Right cardiac atrium (tissue), 5 donors: ENCODE measurements at places on chromosomes 3 and 15. TPM values are rescaled to one million over a fixed set of nuclear protein-coding genes. Genes with fewer than 3 reads are reported as not detected.

The B2M gene
- 1,399 TPM for total RNA-seq

The TSEN2 gene
- 13.9 TPM for total RNA-seq

The KNL1 gene
- total RNA-seq: 0.47 TPM

The AHSG gene
- total RNA-seq: not detected

The TF gene
- total RNA-seq: 4.0 TPM

The LINGO1 gene
- total RNA-seq: 8.1 TPM

The PTPRG gene
- 32.3 TPM for total RNA-seq

The NEK10 gene
- 9.5 TPM for total RNA-seq

The SAMMSON gene
- not detected for total RNA-seq
